Activated T-helper 1 cell treated with anti-CD3 and anti-CD28 coated beads, Interleukin-12 subunit alpha, Interleukin-12 subunit beta, Interleukin-2, Interleukin-4 antibody, amounts not matched to agents 30 ng/mL and 10 ng/mL and 1 ng/mL, durations not matched to agents 14 hours and 24 hours and 36 hours (primary cell): ENCODE measurements at places on chromosomes 6 and 20.

DNA sequence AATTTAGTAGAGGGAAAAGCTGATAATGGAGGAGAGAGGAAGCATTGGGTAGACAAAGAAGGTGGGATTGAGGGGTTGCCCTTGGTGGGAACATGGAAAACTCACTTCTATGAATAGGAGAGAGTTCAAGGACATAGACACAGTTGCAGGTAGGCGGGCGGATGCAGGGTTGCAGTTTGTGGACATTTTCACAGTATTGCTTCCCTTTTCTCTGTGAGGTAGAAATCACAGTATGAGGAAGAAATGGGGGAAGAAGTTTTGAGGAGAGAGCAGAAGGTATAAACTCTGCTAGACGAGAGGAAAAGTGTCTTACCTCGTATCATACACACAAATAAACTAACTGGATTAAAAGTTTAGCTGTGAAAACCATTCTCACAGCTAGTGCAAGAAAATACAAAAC, 200.7 kb upstream of the ECI2 start:
- no peak for DNase-seq

GRCh38 chr6:75621846-75622245, 20.2 kb downstream of the SENP6 start:
- DNase-seq = no peak

GRCh38 chr6:148720897-148721296, 25.9 kb upstream of the UST start:
- no peak for DNase-seq

DNA sequence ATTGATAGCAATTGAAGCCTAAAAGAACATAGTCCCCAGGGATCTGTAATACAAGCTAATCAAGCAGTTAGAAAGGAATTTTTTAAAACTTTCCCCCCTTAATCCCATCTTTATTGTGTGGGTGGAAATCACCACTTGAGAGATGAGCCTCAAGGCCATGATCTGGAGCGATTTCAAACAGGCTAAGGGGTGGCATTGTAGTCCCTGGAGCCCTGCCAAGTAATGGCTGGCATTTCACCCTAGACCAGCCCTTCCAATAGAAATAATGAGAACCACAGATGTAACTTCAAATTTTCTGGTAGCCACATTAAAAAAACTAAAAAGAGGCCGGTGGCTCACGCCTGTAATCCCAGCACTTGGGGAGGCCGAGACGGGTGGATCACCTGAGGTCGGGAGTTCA, 46.9 kb downstream of the PRDM1 start:
- no peak for DNase-seq

DNA sequence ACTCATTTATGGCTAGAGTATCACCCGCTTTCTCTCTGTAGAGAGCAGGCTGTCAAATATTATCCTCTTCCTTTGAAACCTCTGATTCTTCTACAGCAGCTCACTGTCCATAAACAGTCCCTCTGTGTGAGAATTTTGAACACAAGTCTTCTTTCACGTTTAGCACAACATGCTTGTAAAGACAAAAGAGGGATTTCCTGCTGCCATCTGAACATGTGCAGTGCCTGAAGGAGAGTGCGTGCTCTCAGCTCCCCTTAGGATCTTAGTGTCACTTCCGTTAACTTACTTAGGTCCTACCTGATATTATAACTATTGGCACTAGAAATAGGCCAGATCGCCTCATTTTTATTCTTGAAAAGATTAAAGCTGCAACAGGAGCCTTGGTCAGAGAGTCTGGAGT, 50.9 kb downstream of the FNDC1 start:
- no peak for DNase-seq

GRCh38 chr6:39927159-39927558, 7.1 kb downstream of the MOCS1 start:
- no peak for DNase-seq
